ENCODE measurements at places on chromosomes 6 and 20.
A peak's percentile ranks its signal among the peaks of the same experiment; 100 is the strongest.

GRCh38 chr20:62925420-62926228, 681 bp downstream of the DIDO1 start:
- DNase-seq, result no peak

GRCh38 chr6:6686748-6687601, 98.5 kb downstream of the LY86 start:
- DNase-seq, result peak; percentile 87

DNA sequence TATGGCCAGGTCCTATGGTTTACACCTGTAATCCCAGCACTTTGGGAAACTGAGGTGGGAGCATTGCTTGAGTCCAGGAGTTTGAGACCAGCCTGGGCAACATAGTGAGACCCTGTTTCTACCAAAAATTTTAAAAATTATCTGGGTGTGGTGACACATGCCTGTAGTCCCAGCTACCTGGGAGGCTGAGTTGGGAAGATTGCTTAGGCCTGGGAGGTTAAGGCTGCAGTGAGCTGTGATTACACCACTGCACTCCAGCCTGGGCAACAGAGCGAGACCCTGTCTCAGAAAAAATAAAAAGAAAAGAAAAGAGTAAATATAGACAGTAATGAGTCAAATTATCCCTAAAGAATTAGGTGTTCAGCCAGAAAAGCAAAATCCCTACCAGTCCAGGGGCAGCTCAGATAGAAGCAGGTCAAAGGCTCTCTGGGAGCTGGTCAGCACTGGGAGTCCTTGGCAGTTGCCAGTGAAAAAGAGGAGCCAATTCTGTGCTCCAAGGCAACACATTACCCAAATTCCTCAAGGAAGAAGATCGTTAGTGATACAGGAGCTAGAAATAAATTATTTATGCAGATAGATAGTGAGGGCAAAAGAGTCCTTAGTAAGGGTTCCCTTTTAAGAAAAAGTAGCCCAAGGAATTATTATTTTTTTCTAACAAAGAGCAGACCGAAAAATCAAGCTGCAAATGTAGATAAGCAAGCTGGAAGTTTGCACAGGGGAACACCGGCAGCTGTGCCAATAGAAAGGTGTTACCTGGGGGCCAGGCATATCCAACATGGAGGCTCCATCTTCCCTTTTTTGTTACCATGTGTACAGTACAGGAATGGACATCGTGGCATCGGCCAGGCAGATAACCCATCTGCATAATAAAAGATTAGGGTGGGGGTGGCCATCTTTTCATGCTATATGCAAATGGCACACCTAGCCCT, 31.4 kb upstream of the SEC63 start:
- DNase-seq, result no peak

- no peak for DNase-seq
Observed at GRCh38 chr20:50276119-50277063, 85.8 kb downstream of the CEBPB start.

GRCh38 chr20:59813126-59813947, 120.1 kb downstream of the SYCP2 start:
- DNase-seq, result no peak

DNA sequence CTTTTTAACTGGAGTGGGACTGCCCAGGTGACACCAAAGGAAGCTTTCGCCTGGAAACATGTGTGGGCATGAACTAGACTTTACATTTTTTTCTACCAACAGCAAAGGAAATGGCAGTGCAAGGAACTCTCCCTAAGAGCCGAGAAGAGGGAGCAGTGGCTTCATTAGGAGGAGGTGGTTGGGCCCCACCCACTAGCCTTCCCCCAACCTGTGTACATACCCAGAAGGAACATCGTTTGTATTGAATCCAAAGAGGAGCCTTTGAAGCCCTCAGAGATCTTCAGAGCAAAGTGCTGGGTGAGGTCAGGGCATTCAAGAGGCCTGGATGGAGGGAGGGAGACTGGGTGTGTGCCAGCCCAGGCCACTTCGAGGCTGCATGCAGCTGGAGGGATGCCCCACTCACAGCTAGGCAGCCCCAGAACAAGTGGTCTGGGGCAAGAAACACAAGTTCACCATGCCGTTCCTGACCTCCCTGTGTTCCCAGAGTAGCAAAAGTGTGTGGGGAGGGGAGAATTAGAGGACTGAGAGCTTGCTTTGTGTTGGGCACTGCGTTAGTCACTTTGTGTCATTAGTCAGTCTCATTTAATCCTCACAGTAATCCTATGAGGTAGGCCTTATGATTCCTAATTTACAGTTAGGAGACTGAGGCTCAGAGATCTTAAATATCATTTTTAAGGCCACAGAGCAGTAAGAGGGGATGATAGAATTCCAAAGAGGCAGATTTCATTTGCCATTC, 191.6 kb upstream of the SUPT3H start:
- DNase-seq, result no peak

DNA sequence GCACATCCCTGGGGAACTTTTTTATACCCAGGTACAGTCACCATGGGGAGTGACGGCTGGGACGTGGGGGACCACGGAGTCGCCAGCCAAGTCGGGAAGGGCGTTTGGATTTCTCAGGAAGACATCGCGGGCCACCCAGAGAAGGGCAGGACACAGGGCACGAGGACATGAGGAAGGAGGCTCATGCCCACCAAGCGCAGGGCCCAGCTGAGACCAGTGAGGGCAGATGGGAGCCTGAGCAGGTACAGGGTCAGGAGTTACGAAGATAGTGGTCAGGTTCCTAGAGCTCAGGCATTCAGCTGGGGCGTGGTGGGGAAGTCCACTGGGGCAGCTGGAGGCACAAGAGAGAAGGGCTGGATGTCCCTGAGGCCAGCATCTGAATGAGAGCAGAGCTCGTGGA, 74.6 kb downstream of the ZNF133 start:
- DNase-seq, result no peak

DNA sequence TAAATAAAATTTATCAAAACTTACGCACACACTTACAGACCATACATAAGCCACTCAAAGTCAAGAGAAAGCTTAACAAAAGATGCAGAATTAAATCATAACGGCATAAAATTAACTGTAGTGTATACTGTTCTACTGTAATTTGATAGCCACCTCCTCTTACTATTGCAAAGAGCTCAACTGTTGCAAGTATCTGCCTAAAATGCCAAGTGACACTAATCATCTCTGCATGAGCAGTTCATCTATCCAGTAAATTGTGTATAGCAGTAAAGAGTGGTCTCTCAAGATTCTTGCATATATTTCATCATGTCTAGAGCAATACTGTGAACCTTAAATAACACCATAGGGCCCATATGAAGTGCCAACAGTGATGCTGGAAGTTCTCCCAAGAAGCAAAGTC, 12.3 kb downstream of the OR2H2 start:
- no peak for DNase-seq

DNA sequence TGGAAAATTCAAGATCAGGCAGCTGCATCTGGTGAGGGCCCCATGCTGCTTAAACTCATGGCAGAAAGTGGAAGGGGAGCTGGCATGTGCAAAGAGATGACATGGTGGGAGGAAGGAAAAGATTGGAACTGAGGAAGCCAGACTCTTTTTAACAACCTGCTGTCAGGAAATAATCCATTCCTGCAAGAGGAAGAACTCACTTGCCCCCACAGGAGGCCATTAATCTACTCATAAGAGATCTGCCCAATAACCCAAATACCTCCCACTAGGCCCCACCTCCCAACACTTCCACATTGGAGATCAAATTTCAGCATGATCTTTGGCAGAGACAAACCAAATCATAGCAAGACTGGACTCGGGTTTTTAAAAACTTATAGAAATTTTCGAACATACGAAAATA, 200.5 kb upstream of the KCNQ5 start:
- peak; percentile 80 for DNase-seq

DNA sequence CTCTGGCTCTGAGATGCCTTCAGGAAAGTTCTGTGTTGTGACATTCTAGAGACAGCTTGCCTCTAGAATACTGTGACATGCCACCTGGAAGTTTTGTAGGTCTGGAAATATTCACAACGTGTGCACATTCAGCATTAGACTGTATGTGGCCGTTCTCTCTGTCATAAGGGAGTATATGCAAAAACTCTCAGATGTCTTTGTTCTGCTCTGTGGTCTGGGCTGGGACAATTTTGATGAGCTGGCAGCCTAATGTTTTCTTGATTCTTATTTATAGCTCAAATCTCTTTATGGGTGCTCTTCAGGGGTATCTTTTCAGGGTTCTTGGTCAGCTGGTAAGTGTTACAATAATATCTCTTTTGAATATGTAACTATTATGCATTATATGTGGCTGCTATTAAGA, 355.1 kb downstream of the PAX1 start:
- no peak for DNase-seq

GRCh38 chr6:158357570-158358216, 45.4 kb downstream of the TULP4 start:
- no peak for DNase-seq

DNA sequence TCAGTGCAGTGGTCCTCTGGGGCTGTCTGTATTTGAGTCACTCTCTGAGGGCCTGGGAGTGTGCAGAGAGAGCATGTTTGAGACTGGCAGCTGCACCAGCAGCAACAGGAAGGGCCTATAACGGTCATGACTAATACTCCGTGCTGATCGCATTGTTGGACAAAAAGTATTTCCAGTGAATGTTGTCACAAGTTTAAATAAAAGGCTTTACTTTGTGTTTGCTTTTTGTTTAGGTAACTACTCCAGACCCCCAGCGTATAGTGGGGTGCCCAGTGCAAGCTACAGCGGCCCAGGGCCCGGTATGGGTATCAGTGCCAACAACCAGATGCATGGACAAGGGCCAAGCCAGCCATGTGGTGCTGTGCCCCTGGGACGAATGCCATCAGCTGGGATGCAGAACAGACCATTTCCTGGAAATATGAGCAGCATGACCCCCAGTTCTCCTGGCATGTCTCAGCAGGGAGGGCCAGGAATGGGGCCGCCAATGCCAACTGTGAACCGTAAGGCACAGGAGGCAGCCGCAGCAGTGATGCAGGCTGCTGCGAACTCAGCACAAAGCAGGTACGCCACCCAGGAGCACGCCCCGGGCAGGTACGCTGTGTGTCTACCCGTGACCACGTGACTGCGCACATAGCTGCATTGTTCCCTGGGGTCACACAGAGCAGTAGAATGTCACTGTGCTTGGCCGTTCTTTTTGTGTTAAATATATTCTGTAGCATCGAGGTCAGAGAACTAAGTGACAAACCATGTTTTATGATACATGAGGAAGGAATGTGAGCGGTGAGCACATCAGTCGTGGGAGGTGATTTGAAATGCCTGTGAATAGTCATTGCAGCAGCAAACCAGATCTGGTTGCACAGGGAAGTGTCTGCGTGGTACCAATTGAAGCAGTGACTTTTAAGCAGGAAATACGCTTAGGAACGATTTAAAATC, 174.7 kb downstream of the TMEM242 start:
- no peak for DNase-seq

- no peak for DNase-seq
Observed at GRCh38 chr20:16049529-16050093, 523.6 kb downstream of the KIF16B start.

DNA sequence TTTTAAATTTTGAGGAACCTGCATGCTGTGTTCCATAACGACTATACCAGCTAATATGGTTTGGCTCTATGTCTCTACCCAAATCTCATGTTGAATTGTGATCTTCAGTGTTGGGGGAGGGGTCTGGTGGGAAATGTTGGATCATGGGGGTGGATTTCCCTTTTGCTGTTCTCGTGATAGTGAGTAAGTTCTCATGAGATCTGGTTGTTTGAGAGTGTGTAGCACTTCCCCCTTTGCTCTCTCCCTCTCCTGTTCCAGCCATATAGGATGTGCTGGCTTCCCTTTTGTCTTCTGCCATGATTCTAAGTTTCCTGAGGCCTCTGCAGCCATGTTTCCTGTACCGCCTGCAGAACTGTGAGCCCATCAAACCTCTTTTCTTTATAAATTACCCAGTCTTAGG, 61.8 kb upstream of the NEDD9 start:
- DNase-seq, result no peak

GRCh38 chr6:76876922-76877553, 586.3 kb downstream of the HTR1B start:
- DNase-seq, result peak; percentile 18

DNA sequence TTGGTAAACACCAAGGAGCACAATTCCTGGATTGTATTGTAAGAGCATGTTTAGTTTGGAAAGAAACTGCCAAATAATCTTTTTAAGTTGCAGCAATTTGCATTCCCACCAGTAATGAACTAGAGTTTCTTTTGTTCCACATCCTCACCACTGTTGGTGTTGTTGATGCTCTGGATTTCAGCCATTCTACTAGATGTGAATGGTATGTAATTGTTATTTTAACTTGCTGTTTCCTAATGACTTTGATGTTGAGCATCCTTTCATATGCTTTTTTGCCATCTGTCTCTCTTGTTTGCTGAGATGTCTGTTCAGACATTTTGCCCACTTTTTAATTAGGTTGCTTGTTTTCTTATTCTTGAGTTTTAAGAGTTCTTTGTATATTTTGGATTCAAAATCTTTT, 1654.1 kb downstream of the GRIK2 start:
- no peak for DNase-seq

GRCh38 chr6:43274916-43275597, 23.0 kb upstream of the SLC22A7 start:
- no peak for DNase-seq

DNA sequence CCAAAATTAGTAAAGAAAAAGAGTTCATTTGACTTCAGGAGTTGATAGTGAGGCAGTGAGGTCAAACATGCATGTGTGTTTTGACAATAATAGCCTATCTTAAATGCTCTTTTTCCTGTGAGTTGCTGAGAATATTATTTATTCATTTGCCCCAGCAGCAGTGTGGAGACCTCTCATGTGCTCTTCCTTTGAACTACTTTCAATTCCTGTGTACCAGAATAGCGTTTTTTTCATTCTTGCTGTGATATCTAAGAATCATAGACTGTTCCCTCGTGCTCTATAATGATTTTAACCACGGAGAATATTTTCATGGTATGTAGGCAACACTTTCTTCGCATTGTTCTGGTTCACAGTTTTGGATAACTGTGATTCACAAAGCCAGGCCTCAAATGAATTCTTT, 5.2 kb downstream of the CDYL start:
- no peak for DNase-seq

DNA sequence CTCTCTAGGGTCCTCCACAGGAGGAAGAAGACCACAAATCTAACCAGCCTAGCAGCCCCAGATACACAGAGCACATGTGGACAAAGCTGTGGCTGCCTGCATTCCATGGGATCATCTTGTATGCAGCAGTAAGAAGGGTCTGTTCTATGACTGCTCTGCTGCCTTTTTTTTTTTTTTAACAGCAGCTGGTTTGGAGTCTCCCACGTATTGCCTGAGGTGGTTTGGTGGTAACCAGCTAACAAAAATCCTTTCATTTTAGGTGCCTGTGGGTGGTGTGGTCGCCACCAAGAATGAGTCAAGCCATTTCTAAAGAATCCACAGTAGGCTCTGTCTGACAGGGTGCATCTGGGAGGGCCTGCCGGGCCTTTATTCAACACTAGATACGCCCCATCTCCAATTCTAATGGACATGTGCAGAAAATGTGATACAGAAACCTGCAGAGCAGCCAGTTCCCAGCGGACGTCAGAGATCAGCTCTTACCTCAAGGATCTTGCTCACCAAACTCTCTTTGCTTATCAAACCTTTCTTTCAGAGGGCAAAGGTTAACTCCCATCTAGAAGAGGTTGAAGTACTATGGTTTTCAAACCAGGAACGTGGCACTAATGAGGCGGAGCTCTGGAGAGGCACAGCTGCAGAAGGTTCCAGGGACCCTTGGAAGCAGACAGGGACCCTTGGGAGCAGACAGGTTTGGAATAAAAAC, 32.0 kb downstream of the GNAS-AS1 start:
- no peak for DNase-seq

GRCh38 chr6:157756708-157757429, 66.2 kb upstream of the SNX9 start:
- peak; percentile 87 for DNase-seq

- no peak for DNase-seq
Observed at GRCh38 chr6:112522587-112522986, 175.5 kb downstream of the RFPL4B start.
